Temporal lobe (tissue), 4 donors: ENCODE measurements at places on chromosomes 5 and 9. TPM values are rescaled to one million over a fixed set of nuclear protein-coding genes. Genes with fewer than 3 reads are reported as not detected.

The BBLN gene
- 44.7 TPM for total RNA-seq

The SH3RF2 gene
- total RNA-seq = 0.25 TPM

The LHX3 gene
- under 0.01 TPM for total RNA-seq

The IFNK gene
- total RNA-seq = not detected

The DEPDC1B gene
- total RNA-seq = 9.3 TPM

The PDE8B gene
- total RNA-seq = 8.9 TPM

The CCDC192 gene
- total RNA-seq = 0.25 TPM

The CCDC171 gene
- total RNA-seq = 21.1 TPM

The MLANA gene
- not detected for total RNA-seq

The TRAF2 gene
- 7.1 TPM for total RNA-seq

The PCDHB7 gene
- total RNA-seq = 8.9 TPM

The IL33 gene
- 14.3 TPM for total RNA-seq

The C5orf58 gene
- total RNA-seq = not detected

The BTNL8 gene
- under 0.01 TPM for total RNA-seq

The PCDHB14 gene
- 13.0 TPM for total RNA-seq

The RLN2 gene
- not detected for total RNA-seq

The SLC36A3 gene
- total RNA-seq = not detected

The DMGDH gene
- 2.0 TPM for total RNA-seq

The IL9 gene
- total RNA-seq = not detected

The SMC2 gene
- 18.4 TPM for total RNA-seq

The TRIM7 gene
- 1.7 TPM for total RNA-seq

The CFAP77 gene
- total RNA-seq = not detected

The HRH2 gene
- total RNA-seq = 3.0 TPM

The IL13 gene
- not detected for total RNA-seq

The SLC25A2 gene
- not detected for total RNA-seq

The PPP1R26 gene
- total RNA-seq = 27.3 TPM

The NIM1K gene
- 5.9 TPM for total RNA-seq

The LCN2 gene
- 0.25 TPM for total RNA-seq

The CEP72 gene
- total RNA-seq = 3.2 TPM

The TRIM36 gene
- 79.2 TPM for total RNA-seq

The CDH12 gene
- total RNA-seq = 23.1 TPM

The MAMDC2 gene
- 2.5 TPM for total RNA-seq

The SAPCD2 gene
- total RNA-seq = 1.5 TPM

The MCIDAS gene
- total RNA-seq = not detected

The SPATA31A3 gene
- total RNA-seq = not detected
